ENCODE measurements at places on chromosomes 3 and 15.

GRCh38 chr3:100865442-100865841, 127.8 kb downstream of the ABI3BP start:
- no peak for DNase-seq

- DNase-seq = no peak
Observed at GRCh38 chr15:60917461-60918145, 311.5 kb downstream of the RORA start.

DNA sequence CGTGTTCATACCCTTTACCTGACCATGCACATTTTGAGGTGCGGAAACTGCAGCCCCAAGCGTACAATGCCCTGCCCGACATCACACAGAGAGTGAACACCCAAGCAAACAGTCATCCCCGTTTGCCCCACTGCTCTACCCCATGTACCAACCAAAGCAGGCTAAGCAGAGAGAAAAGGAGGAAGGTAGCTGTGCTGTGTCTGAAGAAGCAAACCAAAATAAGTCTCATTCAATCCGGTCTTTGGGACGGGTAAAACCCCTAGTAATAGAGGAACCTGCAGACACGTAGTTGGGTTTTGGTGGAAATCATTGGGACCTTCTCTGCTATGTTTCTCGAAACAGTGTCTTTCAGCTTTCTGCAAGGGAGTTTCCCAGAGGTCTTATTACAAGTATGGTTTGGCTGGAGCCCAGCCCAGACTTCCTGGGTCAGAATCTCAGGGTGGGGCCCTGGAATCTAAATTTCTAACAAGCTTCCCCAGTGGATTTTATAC, 164.6 kb upstream of the HES1 start:
- no peak for DNase-seq

GRCh38 chr15:61383421-61383820, 154.3 kb upstream of the RORA start:
- no peak for DNase-seq

DNA sequence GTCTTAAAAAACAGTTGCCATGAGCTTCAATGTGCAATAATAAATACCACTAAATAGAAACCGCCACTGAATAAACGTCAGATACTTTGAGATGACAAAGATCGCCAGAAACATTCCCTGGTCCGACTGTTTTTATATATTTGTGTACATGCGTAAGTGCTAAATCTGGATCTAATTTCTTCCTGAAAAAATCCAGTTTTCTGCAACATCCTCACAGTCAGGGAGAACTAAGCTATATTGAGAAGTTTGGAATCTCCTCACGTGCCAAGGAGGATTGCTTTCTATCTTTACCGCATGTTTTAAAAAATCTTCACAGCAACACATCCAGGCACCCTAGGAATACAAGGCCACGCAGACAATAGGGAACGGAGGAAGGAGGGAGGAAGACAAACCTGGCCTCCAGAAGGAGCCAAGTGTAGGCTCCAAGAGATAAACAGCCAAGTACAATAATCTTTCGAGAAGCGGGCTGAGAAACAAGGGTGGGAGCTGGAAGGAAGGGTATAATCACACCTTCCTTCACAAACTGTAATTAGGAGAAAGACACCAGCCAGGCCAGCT, 5.7 kb downstream of the VGLL4 start:
- no peak for DNase-seq

DNA sequence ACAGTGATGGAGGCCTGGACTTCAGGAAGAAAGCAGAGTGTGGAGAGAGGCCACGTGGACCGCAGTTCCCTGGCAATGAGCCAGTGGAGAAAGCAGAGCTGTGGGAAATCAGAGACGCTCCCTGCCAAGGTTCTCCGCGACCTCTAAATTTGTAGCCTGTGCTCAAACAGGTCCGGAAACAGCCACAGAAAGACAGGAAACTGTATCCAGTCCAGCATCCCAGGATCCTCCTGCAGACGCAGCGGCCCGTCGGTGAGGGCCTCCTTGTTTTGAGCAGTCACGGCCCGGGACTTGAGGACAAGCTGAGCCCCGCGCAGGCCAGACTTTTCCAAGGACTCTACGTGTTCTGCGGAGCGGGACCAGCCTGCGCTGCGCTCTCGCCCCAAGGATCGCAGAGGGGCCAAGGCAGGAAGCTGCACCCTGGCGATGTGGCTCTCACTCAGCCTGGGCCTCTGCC, 22.3 kb downstream of the RPSA start:
- no peak for DNase-seq

GRCh38 chr3:17063596-17063995, 178.8 kb downstream of the PLCL2 start:
- DNase-seq = no peak

DNA sequence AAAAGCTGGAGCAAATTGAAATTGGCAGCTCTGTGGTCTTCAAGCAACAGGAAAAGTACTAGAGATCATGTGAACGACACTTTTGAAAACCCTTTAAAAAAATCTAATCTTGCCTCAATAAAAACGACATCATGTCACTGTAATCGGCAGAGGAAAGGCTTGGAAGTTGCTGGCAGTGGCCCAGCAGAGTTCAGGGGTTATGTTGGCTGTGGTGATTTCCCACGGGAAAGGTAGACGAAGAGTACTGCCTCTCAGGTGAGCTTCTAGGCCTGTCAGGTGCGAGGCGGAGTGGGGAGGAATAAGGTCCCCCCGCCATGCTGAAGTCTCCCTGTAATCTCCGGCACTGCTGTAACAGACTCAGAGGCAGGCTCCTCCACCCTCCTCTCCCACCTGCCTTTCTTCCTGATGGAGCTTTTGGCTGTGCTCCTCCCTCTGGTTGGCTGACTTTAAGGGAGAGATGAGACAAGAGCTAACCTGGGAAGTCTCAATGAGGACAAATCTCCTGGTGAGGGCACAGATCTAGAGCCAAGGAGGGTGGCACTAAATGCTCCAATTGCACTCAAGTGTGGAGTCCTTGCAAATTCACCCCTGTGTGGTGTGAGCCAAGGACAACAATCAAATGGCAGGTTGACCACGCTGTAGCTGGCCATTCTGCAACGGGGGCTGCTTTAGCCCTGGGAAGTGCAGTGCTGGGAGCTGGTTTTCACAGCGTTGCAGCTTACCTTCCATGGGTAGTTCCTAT, 18.7 kb upstream of the HES1 start:
- DNase-seq = no peak

GRCh38 chr3:172520301-172520831, 2.9 kb downstream of the TNFSF10 start:
- no peak for DNase-seq

- no peak for DNase-seq
Observed at GRCh38 chr3:128149650-128150049, 3.6 kb upstream of the EEFSEC start.

DNA sequence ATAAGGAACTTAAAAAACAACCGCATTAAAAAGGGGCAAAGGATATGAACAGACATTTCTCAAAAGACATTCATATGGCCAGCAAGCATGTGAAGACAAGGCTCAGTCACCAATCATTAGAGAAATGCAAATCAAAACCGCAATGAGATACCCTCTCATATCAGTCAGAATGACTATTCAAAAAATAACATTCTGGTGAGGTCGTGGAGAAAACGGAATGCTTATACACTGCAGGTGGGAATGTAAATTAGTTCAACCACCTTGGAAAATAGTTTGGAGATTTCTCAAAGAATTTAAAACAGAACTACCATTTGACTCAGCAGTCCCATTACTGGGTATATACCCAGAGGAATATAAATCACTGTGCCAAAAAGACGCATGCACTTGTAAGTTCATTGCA, 496.6 kb upstream of the SGO1 start:
- no peak for DNase-seq

GRCh38 chr3:43499256-43499655, 122.6 kb downstream of the ANO10 start:
- DNase-seq = no peak

- no peak for DNase-seq
Observed at GRCh38 chr15:81111018-81111417, 23.1 kb upstream of the CFAP161 start.

DNA sequence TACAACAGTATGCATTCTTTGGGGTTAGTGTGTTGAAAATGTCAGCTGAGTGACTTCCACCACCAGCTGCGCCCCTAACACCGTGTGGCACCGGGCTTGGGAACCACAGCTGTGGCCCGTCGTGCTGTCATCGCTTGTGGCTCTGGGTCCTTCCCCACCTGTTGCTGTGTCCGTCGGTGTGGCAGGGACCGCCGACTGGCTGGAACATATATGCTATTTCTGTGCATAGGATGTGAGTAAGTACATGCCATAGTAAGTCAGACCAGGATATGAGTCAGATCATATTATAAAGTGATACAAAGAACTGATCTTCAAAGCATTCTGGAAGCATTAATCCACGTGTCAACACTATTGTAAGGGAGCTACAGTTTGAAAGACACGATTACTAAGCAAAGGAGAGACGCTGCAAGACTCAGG, 31.9 kb downstream of the EHD4 start:
- DNase-seq = no peak

DNA sequence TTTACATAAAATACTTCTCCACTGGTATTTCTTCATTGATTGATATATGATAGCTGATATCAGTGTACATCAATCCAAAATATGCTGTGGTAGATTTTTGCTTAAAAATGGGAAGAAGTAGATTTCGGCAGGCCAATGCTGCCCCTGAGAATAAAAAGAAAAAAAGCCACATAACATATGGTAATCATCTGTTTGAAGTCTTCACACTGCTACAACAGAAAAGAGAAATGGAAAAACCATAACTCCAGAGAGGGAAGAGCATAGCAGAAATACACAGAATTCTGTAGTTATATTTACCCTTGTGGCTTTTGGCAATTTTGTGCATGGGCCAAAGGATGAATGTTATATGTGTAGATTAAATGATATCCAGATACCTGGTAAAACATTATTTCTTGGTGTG, 143.1 kb upstream of the KCNMB2 start:
- DNase-seq = no peak

GRCh38 chr3:52805270-52806039, 10.9 kb downstream of the ITIH3 start:
- DNase-seq = no peak

DNA sequence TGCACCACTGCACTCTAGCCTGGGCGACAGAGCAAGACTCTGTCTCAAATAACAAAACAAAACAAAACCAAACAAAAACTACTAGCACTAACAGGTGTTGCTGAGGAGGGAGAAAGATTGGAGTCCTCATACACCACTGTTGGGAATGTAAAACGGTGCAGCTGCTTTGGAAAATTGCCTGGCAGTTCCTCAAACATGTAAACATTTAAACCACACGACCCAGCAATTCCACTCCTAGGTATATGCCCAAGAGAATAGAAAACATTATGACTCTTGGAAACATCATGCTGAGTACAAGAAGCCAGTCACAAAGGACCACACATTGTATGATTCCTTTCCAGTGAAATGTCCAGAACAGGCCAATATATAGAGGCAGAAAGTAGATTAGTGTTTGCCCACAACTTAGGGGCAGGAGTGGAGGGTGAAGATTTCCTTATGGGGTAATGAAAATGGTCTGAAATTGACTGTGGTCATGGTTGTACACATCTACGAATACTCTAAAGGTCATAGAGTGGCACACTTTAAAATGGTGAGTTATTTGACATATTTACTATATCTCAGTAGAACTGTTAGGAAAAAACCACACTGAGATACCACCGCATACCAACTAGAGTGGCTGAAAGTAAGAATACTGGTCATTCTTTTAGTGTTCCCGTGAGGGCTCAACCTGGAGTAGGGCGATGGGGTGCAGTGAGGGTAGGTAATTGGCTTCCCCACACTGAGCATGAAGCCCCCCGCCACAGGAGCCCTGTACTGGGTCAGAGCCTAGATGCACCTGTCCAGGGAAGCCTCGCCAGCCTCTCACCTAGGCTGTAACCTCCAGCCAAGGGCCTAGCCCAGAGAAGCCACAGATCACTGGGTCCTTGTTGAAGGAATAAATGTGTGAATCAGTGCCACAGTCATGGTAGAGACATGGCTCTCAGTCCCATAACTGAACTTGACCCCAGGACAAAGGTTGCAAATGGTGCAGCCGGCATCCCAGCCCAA, 131.1 kb downstream of the NUP210 start:
- DNase-seq = no peak

- no peak for DNase-seq
Observed at GRCh38 chr15:85408270-85408746, 27.9 kb downstream of the AKAP13 start.

- DNase-seq = no peak
Observed at GRCh38 chr3:143288944-143289343, 169.4 kb downstream of the CHST2 start.

GRCh38 chr3:53890726-53891475, 758 bp downstream of the SELENOK start:
- no peak for DNase-seq

DNA sequence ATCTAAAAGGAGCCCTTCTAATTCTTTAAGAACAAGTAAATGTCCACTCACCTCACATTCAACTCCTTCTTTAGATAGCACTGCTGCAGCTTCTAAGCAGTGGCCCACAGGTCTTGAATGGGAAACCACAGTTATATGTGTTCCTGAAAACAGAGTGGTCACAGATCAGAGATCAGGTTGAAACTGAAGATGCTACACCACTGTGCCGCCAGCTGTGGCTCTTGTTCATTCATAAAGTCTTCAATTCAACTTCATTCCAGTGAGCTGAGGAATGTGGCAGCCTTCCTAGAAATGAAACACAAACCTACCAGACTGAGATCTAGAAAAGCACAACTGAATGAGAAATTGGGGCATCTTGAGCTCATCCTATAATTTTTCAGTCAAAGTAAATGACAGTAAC, 4.0 kb downstream of the PDHB start:
- DNase-seq = no peak

DNA sequence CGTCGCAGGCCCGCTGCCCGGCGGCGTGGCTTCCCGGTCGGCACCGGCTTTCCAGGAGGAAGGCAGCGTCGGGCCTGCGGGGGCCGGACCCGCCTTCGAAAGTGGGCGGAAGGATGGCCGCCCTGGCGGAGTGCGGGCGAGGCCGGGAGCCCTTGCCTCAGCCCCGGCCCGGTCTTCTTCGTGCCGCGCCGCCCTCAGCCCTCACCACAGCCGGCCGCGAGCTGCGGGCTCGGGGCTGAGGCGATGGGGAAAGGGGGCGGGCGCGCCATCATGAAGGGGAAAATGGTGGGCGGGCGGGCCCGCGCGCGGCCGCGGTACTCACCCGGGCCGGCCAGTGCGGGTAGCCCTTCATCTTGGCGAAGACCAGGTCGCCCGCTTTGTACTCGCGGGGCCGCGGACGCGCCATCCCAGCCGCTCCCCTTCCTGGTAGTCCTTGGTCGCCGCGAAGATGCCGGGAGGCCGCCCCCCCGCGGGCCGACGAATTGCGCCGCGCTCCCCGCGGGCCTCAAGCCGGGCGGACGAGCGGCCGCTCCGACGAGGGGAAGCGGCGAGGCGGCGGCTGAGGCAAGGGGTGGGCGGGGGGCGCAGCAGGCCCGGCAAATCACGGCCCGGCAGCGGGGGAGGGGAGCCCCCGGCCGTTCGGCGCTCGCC, 489 bp downstream of the HDGFL3 start:
- DNase-seq = no peak
